Stimulated activated CD8-positive, alpha-beta memory T cell treated with anti-CD3 and anti-CD28 coated beads, Interleukin-7, amount 100 ng/mL, for 4 hours (primary cell): ENCODE measurements at places on chromosomes 1 and 21.

- DNase-seq: no peak
These were observed 6.7 kb downstream of the COQ8A start for GRCh38 chr1:226946841-226947240.

DNA sequence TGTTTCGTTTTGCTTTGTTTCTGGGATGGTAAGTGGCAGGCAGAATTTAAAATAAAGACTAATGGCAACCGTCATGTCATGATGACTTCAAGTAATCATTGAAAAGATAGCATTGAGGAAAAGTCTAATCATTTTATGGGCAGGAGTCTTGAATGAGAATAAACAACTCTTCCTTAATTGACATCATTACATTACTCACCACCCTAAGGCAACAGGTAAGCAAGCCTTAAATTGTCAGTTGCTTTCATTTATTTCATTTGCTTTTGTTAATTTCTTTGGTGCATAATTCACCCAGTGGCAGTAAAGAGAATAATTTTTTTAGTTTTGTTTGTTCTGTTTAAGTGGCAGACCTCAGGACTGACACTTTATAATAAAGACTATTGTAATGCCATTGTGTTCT is 669.0 kb downstream of the RWDD3 start:
- DNase-seq: no peak

DNA sequence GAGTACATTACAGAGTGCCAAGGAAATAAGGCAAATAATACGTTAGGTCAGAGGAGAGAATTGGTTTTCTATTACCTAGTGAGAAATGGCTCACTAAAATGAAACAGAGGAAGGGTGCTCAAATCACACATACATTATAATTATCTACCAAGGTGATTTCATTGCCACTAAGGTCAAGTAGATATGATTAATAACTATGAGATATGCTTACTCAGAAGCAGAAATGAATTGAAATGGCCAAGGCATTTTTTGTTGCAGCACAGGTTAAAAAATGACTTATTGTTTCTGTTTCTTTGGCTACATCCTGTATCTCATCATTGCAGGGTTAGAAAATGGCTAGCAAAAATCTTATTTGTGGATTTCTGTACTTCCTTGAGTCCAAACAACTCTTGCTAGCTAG is 154.5 kb upstream of the GORAB start:
- no peak for DNase-seq

- DNase-seq: no peak
These were observed 30.6 kb downstream of the LDLRAP1 start for GRCh38 chr1:25573961-25574360.

GRCh38 chr1:90135286-90135685 is 140.4 kb downstream of the ZNF326 start:
- no peak for DNase-seq

- no peak for DNase-seq
These were observed 31.2 kb upstream of the KDM4A start for GRCh38 chr1:43618521-43619313.

DNA sequence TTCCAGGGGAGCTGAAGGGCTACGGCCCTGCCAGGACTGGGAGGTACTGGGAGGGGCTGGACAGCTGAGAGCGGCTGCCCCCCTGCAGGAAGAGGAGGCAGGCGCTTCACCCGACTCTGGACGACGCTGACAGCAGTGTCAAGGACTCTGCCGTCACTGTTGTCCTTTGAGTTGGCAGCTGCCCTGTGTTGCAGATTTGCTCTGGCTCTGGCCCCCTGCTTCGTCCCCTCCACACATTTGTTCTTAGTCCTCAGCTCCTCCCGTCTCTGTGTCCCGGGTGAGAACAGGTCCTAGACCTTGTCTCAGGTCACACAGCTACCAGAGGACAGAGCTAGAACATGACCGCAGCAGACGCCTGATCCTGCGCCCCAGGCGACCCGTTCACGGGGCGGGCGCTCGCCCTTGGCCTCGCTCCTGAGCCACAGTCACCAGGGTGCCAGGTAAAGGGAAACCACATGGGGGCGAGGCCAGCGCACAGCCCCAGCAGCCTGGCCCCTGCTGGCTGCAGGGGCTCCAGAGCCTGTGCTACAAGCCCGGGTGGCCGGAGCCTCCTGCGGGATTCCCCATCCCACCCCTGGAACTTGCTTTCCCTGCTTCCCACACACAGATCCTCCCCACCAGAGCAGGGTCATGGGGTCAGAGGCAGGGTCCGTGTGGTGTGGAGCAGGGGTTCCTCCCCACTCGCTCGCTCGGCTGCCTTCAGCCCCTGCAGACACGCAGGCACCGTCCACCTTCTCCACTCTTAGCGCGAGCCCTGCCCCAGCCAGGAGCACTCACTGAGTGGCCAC is 10.7 kb upstream of the NPHP4 start:
- DNase-seq: no peak

DNA sequence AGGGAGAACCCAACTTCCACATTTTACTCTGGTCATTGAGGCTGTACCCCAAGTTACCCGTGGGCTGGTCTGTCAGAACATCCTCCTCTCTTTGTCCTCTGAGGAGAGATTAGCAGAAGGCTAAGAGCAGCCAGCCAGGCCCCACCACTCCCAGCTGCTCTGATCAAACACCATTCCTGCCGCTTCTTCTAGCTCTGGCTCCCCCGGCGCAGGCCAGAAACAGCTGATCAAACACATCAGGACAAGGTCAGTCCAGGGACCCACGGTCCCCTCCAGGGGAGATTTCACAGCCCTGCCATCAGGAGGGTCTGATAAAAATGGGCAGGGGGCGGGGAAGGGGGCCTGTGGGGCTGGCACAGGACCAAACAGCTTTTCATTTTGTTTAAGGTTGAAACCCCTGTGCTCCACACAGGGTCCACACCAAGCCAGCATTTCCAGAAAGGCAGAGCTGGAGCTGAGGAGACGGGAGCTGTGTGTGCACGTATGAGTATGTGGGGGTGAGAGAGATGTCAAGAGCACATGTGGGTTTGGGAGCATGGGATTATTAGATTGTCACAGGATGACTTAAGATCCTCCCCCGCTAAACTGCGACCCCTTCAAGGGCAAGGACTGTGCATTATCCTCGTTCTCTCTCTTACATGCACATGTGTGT is 29.9 kb upstream of the EPHA8 start:
- DNase-seq: no peak

DNA sequence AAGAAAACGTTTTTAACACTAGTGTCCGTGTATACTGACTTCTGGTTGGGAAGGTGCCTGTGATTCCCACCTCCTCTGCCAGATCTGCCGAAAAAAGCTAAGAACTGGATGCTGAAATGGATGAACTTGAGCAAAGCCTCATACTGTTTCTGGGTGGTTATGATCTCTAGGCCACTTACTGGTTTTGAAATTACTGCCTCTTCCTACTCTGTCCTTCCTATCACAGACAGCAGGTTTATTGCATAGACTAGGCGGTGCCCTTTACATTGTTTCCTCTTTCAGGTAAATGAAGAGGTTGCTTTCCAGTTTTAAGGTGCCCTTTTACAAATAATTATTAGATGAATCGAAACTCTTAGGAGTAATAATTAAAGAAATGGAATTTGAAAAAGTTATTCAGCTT is 27.5 kb downstream of the PEX14 start:
- DNase-seq: no peak

- no peak for DNase-seq
These were observed 173.4 kb downstream of the HUNK start for GRCh38 chr21:32046191-32046590.

- no peak for DNase-seq
These were observed 41.6 kb downstream of the NUAK2 start for GRCh38 chr1:205279986-205280385.

- DNase-seq: no peak
These were observed 7.4 kb downstream of the TRNP1 start for GRCh38 chr1:27000817-27001460.

DNA sequence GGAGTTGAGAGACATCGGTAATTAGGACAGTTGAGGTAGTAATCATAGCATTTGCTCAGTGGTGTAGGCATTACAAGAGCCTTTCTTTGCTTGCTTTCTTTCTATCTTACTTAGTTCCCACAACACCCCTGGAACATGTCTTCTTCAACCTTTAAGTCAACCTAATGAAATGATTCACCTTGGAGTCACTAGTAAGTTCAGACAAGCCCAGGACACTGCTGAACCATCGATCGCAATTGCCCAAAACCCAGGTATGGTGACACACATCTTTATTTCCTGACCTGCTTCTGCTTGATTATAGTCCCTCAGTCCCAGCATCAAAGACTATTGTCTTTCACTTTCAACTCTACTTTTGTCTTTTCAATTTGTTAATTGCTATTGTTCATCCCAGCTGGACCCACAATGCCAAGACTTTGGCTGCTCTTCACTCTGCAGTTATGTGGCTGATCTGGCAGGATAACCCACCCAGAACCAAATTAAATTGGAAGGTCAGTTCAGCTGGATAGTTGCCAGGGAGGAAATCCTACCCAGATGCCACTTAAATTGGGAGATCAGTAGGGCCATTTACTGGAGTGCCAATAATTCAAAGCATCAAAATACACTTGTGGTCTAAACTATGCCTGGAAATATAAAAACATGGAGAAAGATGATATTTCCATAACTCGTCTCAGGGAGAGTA is 272.9 kb downstream of the RWDD3 start:
- no peak for DNase-seq

- no peak for DNase-seq
These were observed 24.5 kb downstream of the TMEM53 start for GRCh38 chr1:44649788-44650158.

DNA sequence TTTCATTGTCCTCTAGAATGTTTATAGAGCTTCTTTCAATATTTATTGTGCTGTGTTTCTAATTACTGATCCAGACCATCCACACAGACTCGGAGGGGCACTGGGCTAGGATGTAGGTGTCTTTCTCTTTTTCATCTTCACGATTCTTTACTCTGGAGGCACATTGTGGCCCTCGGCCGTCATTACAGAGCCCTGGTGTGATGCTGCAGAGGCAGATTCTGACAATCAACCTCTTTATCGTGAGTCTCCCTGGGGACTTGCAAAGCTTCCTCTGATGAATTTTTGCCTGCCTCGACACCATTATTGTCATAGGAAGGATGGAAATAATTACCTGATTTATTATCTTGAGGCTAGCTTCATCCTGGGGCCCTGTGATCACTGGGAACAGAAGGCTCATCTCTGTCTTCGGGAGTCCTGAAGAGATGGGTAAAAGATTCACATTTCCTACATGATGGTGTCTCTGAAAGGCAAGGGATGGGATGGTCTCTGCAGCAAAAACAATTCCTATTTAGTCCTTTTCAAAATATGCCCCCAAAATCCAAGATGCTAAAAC is 89.4 kb downstream of the SEC16B start:
- no peak for DNase-seq

- no peak for DNase-seq
These were observed 315.0 kb downstream of the PLA2G4A start for GRCh38 chr1:187143783-187144182.

- no peak for DNase-seq
These were observed 4.5 kb downstream of the TRMT1L start for GRCh38 chr1:185152187-185152767.

GRCh38 chr1:213326281-213327016 is 275.4 kb downstream of the RPS6KC1 start:
- DNase-seq: no peak

DNA sequence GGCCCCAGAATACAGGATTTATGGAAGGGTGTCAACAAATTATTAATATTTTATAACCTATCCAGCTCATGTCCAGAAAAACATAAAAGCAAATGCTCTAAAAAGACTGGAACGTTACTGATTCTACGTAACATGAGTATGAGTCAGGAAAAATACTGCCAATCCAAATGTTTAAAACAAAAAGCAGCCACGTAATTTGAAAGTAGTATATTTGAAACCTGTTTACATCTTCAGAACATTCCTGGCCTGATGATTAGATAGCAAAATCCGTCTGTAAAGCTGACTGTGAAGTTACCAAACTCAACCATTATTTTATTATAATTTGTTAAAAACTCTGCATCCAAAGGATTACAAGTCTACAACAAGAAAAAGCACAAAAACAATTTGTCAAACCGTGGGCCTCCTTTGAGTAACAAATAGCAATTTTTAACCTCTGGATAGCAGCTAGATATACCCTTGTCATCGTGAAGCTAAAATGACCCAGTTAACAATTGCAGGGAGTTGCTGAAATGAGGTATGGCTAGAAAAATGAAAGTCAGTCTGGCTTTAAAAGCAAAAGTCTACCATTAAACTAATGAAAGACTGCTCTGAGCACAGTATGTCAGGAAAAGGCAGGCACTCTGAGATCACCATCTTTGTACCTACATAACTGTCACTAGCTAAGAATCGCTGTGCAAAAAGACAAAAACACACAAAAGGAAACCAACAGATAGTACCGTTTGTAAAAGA is 1.2 kb downstream of the UBR4 start:
- no peak for DNase-seq

DNA sequence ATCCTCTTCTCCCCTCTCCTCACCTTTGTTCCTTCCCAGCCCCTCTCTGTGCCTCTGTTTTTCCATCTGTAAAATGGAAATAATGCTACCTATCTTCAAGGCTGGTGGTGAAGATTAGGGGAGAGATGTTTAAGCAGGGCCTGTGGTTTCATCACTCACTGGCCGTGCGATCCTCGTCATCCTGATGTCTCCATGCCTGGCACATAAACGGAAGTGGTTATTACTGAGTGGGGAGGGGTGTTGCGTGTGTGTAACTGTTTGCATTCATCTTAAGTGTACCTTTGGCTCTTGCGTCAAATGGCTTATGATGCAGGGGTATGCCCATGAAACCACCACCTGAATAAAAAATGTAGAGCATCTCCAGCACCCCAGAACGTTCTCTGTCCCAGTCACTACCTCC is 17.2 kb upstream of the C1QA start:
- no peak for DNase-seq

GRCh38 chr1:159891275-159892157 is 8.4 kb downstream of the CFAP45 start:
- DNase-seq: peak; percentile 57

DNA sequence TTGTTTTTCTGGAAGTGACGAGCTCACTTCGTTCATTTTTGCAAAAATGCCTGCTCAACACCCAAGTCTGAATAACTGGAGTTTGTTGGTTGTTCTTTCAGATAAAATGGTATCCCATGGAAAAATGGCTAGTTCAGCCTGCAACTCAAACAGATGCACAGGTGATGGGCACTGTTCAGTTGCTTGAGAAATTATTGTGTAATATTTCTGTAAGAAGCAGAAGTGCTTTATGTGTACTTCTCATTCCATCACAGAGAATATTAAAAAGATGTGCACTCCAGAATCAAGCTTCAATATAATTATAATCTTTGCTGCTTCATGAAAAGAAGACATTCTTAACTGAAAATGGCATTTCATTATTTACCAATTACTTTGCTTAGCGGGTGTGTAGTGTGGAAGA is 9.1 kb downstream of the SYT2 start:
- no peak for DNase-seq

- DNase-seq: no peak
These were observed 105.4 kb downstream of the UBE2U start for GRCh38 chr1:64308866-64309265.

DNA sequence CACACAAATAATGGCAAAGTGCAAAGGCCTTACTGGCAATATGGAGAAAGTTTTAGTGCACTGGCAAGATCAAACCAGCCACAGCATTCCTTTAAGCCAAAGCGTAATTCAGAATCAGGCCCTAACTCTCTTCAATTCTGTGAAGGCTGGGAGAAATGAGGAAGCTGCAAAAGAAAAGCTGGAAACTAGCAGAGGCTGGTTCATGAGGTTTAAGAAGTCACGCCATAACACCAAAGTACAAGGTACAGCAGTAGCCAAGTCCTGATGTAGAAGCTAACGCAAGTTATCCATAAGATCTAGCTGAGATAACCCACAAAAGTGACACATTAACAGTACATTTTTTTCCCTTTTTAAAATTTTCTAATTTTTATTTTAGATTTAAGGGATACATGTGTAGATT is 57.1 kb downstream of the SLC27A3 start:
- DNase-seq: no peak
